ENCODE measurements at places on chromosomes 2 and 18.

- no peak for DNase-seq
Observed at GRCh38 chr2:229104025-229104424, 167.1 kb downstream of the PID1 start.

DNA sequence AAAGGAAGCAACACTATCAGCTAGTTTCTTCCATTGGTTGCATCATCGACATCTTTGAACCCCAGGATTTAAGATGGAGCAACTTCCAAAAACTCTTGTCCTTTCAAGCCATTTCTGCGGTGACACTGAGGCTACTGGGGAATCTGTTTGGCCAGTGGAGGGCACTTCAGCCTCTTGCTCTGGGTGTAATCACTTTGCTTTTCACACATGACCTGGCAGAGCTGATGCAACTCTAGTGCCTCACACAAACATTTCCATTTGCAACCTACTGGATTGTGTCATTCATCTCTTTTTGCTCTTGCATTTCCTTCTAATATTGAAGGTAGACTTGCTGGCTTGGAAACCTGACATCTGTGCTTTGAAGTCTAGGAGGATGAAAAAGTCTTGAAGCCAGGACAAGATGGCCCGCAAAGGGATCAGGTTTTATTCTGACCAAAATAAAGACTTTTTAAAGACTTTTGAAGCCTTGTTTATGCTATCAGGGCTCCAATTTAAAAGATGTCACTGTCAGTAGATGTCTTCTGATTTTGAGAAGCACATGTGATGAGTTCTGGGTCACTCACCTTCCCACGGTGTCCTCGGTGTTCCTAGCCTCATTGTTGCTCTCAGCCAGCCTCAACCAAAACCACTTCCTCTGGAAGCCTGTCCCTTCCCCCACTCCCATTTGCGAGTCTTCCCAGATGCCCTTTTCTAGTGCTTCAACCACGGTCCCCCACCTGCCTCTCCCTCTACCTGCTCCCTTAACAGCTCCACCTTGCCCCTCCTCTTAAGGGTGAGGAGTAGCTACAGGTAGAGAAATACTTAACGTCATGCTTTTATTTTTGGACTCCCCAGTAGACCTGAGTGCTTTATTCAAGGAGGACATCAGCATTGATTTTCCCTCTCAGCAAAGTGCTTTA lies 69.7 kb upstream of the KCNE4 start:
- DNase-seq: no peak

- no peak for DNase-seq
Observed at GRCh38 chr18:473802-474201, 26.7 kb downstream of the COLEC12 start.

GRCh38 chr2:67251741-67252140 lies 145.4 kb upstream of the ETAA1 start:
- no peak for DNase-seq

DNA sequence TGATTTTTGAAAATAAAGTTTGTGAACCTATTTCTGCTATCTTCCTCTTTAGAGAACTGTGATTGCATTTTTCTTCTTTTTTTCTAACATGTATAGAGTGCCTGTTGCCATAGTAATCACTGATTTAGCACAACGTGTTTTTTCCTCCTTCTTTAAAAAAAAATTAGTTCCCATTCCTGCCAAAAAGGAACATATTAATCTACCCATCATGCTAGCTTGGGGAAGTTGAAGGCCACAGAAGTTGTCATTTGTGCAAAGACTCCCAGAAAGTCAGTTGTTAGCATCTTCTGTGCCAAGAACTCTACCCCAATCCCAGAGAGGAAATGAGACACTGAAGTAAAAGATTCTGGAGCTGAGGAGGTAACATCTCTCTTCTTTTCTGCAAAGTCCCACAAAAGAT lies 57.3 kb downstream of the SLC8A1 start:
- no peak for DNase-seq

GRCh38 chr2:30503695-30504052 lies 56.6 kb downstream of the LCLAT1 start:
- DNase-seq: no peak

- no peak for DNase-seq
Observed at GRCh38 chr2:217527590-217528202, 475.1 kb downstream of the TNS1 start.

- DNase-seq: no peak
Observed at GRCh38 chr2:216202626-216203250, 93.6 kb downstream of the XRCC5 start.

DNA sequence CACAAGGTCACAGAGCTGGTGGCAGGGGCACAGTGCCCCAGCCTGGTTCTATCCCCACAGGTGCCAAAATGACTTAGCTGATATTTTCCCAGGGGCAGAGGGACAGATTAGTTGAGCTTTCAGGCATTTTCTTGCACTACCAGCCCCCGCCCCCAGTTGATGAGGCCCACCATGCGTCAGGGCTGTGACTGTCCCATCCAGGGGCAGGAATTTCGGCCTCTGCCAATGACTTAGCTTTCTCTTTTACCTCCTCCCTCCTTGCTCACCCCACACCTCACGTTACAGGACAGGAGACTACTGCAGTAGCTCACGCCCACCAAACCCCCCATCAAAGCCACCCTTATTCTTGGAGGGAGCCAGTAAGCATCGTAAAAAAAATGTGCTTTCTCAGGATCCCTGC lies 31.5 kb downstream of the MRO start:
- DNase-seq: no peak

Measured in activated CD4-positive, alpha-beta T cell treated with anti-CD3 and anti-CD28 coated beads for 4 hours (primary cell).